ENCODE measurements at places on chromosomes 1 and 21. TPM values are rescaled to one million over a fixed set of nuclear protein-coding genes. Genes with fewer than 3 reads are reported as not detected.

Gene PLA2G2F
- not detected for total RNA-seq

Gene IPO13
- 105 TPM for total RNA-seq

Gene F5
- 2.0 TPM for total RNA-seq

Gene PDE4B
- 112 TPM for total RNA-seq

Gene OR14I1
- 5.0 TPM for total RNA-seq

Gene RNF115
- 35.5 TPM for total RNA-seq

Gene RSPH1
- 10.8 TPM for total RNA-seq

Gene CDKN2C
- 8.0 TPM for total RNA-seq

Gene HSPG2
- total RNA-seq, result 21.1 TPM

Gene NBPF10
- 2.5 TPM for total RNA-seq

Gene IFT25
- 35.4 TPM for total RNA-seq

Gene NIBAN1
- 2.3 TPM for total RNA-seq

Gene IL24
- total RNA-seq, result not detected

Data from dorsolateral prefrontal cortex (tissue), 122 donors.